ENCODE measurements at places on chromosomes 16 and 17.

DNA sequence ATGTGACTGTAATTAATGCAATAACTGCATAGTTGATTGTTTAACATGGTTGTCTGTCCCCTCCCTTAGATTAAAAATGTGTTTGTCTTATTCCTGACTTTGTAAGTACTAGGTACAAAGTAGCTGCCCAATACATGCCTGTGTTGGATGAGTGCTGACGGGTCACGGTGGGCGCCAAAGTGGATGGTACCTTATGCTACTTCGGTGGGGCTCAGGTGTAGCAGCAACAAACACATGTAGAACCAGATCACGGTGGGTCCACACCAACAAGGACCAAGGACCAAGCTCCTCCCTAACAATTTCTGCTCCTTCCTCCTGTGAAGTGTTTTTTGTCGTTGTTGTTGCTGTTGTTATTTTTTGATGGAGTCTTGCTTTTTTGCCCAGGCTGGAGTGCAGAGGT is 46.4 kb upstream of the ZFHX3 start:
- no peak for DNase-seq

- DNase-seq = no peak
These were observed 35.6 kb downstream of the SDR42E1 start for GRCh38 chr16:81975637-81976036.

DNA sequence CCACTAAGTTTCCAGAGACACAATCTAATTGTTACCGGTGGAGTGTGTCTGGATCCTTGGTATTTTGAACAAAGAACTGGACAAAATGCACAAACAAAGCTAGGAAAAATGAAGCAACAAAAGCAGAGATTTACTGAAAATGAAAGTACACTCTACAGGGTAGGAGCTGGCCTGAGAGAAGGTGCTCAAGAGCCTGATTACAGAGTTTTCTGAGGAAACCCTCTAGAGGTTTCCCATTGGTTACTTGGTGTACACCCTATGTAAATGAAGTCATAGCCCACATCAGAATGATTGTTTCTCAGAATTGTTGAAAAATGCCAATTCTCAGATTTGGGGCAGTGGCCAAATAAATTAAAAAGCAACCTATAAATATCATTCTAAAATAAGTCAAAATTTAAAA is 436.4 kb downstream of the KCNJ18 start:
- DNase-seq = no peak

GRCh38 chr17:35793257-35793656 is 2.2 kb downstream of the MMP28 start:
- DNase-seq = no peak

DNA sequence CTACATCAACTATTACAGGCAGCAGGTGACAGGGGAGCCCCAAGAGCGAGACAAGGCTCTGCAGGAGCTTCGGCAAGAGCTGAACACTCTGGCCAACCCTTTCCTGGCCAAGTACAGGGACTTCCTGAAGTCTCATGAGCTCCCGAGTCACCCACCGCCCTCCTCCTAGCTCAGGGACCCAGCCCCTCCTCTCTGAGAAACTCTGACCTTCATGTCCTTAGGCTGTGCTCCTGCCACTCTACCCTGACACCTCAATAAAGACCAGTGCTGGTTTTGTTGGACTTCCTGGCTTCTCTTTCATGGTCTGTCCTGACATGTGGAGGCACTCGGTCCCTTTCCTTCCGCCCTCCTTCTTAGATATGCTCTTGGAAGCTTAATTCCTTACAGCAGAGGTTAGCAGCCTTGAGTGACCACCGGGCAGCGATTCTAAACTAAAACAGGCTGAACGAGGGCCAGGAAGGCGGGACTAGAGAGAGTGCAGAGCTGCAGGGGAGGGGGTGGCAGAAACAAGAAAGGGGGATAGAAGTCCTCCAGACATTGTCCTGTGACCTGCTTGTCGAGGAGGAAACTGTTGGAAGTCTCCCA is 915 bp downstream of the AHSP start:
- no peak for DNase-seq

- DNase-seq = no peak
These were observed 16.3 kb downstream of the C16orf46 start for GRCh38 chr16:81060576-81061306.

- DNase-seq = no peak
These were observed 8.8 kb downstream of the PMM2 start for GRCh38 chr16:8806272-8806983.

- DNase-seq = no peak
These were observed 4.8 kb downstream of the TMEM170A start for GRCh38 chr16:75459691-75460090.

GRCh38 chr17:40617678-40618240 is 29.9 kb downstream of the SMARCE1 start:
- no peak for DNase-seq

- DNase-seq = no peak
These were observed 105.8 kb downstream of the TANC2 start for GRCh38 chr17:63071797-63072196.

- no peak for DNase-seq
These were observed 131.3 kb downstream of the CYB561 start for GRCh38 chr17:63314761-63315160.

DNA sequence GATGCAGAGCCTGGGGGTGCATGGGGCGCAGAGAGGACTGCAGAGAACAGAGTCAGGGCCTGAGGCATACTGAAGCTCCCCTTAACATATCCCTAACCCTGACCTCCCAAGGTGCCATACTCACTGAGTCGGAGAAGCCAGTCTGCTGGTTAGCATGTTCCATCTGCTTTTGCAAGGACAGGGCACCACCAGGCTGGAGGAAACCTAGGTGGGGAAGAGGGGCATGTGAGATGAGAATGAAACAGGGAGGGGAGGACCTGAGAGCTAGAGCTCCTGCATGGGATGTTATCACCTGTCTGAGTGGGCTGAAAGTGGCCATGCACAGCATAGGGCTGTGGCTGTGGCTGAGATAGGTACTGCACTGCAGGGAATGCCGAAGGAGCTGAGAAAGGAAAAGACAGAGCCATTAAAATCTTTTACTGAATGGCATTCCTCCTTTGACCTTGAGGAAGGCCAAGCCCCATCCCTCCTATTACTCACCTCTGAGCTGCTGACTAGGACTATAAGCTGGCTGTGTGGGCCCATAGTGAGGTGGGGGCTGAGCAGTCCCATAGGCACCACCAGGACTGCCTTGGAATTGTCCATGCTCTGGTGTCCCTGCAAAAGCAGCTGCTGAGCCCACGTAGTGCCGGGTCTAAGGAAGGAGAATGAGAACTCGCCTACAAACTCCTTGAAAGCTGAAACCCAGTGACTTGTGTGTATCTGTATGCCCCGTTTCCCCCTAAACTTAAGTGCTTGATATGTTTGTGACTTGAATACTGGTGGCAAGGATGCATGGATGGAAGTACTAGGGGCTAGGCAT is 1.9 kb downstream of the GPS2 start:
- DNase-seq = no peak

- no peak for DNase-seq
These were observed 2.5 kb downstream of the KIF1C start for GRCh38 chr17:5000237-5000639.

- DNase-seq = no peak
These were observed 62.5 kb downstream of the ERCC4 start for GRCh38 chr16:13982451-13982850.

DNA sequence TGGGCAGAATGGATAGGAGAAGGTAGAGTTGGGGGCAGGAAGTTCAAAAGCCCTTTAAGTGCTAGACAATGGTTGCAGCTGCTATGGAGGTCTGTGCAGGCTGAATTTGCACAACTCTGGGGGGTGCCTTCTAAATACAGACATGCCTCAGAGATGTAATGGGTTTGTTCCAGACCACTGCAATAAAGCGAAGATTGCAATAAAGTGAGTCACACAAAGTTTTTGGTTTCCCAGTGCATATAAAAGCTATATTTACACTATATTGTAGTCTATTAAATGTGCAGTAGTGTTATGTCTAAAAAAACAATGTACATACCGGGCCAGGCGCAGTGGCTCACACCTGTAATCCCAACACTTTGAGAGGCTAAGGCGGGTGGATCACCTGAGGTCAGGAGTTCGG is 60.5 kb upstream of the MYOCD start:
- DNase-seq = no peak

DNA sequence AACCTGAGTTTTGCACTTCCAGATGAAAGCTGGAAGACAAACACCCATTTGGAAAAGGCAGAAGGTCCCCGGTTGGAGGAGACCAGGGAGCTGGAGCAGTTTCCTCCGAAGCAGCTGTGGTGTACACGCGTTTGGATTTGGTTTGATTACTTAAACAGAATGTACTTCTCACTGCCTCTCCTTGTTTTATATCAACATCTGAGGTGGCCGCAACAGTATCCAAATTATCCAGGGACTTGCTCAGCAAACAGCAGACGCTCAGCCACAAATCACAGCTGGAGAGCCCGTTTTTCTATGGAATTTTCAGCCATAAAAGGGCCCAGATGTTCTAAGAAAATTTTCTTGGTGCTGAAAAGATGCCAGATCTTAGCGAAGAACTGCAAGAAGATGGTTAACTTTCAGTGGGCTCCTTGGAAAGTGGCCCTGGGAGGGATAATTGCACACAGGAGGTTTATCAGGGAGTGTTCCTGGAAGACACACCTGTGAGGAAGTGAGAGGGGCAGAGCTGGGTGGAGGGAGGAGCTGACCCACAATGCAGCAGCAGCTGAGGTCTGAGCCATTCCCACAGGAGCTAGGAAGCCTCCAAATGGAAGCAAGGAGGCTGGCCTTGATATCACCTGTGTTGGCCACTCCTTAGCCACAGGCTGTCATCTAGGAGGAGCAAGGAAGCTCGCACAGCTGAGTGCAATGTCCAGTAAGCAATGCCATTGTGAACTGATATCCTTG is 28.9 kb upstream of the CDH5 start:
- no peak for DNase-seq

GRCh38 chr17:54793271-54793670 is 107.4 kb upstream of the TOM1L1 start:
- no peak for DNase-seq

- DNase-seq = no peak
These were observed 210.0 kb upstream of the GSE1 start for GRCh38 chr16:85402910-85403692.

DNA sequence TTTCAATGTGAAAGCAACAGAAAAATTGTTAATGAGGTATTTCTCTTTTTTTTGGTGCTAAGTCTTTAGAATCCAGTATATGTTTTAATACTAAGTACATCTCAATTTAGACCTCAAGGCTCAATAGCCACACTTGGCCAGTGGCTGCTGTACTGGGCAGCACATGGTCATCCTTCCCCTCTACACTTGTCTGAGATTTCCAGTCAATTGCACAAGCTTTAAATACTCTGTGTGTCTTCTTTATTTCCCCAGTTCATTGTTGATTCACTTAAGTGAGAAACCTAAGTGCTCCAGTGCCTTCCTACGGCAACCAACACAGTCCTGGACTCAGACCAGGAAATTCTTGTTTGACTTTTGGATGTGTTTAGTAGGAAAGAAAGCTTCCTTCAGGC is 62.2 kb downstream of the TNRC6C start:
- DNase-seq = no peak

DNA sequence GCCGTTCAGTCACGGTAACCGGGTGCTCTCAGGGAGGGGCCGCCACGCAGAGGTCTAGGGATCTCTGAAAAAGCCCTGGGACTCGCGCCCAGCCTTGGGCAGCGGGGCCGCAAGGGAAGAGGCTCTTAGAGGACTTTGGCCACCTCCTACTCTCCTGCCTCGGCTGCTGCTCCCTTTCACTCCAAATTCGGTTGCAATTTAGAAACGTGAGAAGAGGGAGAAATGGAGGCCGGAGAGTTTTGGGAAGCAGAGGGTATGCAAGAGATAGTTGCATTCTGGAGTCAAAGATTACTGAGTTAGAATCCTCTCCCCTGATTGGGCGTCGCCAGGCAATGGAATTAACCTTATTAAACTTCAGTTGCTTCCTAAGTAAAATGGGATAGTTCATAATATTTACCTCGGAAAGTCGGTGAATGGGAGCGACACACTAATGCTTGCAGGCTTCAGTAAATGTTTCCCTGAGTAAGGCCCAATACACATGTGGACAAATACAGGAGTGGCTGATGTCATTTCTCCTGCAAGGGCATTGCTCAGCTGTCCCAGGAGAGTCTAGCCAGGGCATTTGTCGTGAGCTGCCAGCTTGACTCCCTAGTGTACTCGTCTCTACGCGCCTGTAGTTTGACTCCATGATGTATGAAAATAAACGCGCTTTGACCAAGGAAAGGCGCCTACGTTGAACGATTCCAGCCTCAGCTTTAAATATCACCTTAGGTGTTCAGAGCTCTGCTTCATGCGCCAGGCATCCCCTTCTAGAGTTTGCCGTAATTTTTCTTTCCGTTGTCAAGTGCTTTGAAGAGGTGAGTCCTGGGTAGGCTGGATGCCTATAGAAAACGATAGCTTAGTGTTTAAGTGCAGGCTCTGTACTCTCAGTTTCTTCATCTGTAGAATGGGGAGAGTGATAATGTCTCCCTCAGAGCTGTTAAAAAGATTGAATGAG is 667 bp downstream of the OGFOD1 start:
- DNase-seq = peak; percentile 17

GRCh38 chr17:74543406-74543805 is 2.5 kb downstream of the CD300C start:
- DNase-seq = no peak

GRCh38 chr16:19882186-19882585 is 2.5 kb downstream of the GPRC5B start:
- DNase-seq = no peak

DNA sequence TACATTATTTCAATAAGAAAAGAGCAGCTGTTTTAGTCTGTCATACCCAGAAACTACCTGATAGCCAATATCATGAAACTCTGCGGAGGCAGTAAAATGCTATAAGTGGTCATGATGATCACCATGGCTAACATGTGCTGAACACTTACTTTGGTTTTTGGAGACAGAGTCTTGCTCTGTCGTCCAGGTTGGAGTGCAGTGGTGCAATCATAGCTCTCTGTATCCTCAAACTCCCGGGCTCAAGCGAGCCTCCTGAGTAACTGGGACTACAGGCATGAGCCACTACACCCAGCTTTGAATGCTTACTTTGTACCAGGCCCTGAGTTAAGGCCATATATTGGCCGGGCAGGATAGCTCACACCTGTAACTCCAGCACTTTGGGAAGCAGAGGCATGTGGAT is 101.2 kb upstream of the DHX40 start:
- DNase-seq = no peak

DNA sequence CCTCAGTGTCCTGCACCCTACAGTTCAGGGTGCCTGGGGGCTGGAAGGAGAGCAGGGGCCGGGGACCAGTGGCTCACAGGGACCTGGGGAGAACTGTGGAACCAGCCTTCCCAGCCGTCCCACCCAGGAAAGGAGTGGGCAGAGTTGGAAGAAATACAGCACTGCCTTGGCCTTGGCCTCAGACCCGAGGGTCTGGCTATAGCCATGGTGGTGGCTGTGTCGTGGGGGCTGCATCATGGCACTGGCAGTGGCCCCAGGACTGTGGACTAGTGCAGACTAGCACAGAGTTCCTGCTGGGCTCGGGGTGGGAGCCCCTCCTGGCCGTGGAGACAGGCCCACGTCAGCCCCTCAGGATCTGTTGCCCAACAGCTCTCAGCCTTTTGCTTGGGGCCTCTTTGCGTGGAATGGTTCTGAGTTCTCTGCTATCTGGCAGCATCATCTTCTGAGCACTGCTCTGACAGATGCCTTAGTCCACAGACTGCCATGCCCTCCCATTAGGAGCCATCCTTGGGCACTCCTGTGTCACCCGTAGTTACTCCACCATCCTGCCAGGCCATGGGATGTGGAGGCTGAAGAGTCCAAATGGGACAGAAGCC is 12.6 kb upstream of the DNASE1 start:
- DNase-seq = no peak

GRCh38 chr17:58759522-58759921 is 3.9 kb downstream of the PPM1E start:
- no peak for DNase-seq
